Hindlimb muscle (tissue), 1 donor: ENCODE measurements at places on chromosomes 7 and 10. TPM values are rescaled to one million over a fixed set of nuclear protein-coding genes. Genes with fewer than 3 reads are reported as not detected.

- DNase-seq, result no peak
Observed at GRCh38 chr10:75825661-75826060, 394.2 kb downstream of the LRMDA start.

DNA sequence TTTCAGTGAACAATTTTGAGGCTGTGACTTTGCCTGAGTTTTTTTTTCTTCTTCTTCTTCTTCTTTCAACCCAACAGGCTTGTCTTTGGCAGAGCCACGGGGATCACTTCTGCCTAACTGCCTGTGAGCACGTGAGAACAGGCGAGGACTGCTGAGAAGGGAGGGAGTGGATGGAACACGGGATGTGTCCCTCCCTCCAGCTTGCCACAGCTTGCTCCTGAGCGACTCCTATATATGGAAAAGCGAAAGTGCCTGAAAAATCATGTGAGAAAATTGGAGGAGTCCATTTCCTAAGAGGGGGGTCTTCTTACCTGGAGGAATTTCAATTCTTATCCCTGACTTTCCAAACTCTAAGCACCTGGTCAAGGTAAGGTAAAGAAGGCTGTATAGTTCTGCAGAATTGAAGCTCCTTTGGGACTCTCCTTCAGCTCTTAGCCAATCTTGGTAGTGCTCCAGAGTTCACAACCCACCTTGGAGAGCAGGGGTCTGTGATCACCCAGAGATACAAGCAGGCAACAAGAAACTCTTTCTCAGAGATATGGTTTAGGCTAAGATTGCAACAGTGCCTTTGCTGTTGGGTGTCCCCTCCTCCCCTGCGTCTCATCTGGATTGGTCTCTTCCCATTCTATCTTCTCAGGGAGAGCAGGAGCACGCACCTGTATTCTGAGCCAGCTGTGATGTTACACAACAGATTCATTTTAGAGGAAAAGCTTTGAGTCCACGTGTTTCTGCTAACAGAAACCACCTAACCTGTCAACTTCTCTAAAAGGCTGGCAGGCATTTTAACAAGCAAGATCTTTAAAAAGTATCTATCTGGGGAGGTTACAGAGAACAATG lies at the start of gene MAT1A:
Gene MAT1A (minus strand): TSS at position 208 of the 837 bp plus-strand sequence. CDS start 235 bp downstream, outside the sequence.
- no peak for DNase-seq

- DNase-seq, result no peak
Observed at GRCh38 chr10:97683556-97684367, 3.3 kb downstream of the AVPI1 start.

DNA sequence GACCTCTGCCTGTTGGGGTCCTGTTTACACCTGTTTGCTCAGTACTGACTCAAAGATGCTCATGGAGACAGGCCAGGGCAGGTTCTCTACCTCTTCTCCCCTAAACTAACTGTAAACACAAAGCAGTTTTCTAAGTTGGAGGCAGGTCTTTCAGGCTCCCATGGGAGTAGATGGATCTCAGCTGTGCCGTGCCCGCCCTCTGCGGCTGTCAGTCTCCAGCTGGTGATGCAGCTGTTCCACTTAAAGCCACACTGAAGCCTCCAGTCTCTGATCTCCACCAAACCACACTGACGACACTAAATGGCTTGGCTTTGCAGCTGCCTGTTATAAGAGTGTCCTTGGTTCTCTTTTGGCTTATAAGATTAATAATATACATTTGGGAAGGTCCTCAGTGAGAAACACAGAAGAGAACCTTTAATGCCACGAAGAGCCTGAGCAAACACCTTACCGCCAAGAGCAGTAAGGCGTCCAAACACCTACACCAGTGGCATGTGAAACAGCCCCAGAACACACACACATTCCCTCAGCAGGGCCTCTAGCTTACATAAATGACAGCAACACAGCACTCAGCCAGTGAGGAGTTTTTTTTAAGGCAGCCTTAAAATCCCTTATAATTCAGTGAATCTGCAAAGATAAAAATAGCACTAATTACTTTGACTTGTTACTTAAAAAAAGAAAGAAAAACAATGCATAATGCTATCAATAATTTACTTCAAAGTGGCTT lies 60.4 kb upstream of the KCNIP2 start:
- DNase-seq, result peak; percentile 36

GRCh38 chr10:78903341-78903940 lies 165.3 kb upstream of the ZMIZ1 start:
- no peak for DNase-seq

Gene GOLGA7B
- 0.23 TPM for polyA plus RNA-seq
